ENCODE measurements at places on chromosomes 16 and 17. TPM values are rescaled to one million over a fixed set of nuclear protein-coding genes. Genes with fewer than 3 reads are reported as not detected.
A peak's percentile ranks its signal among the peaks of the same experiment; 100 is the strongest.

DNA sequence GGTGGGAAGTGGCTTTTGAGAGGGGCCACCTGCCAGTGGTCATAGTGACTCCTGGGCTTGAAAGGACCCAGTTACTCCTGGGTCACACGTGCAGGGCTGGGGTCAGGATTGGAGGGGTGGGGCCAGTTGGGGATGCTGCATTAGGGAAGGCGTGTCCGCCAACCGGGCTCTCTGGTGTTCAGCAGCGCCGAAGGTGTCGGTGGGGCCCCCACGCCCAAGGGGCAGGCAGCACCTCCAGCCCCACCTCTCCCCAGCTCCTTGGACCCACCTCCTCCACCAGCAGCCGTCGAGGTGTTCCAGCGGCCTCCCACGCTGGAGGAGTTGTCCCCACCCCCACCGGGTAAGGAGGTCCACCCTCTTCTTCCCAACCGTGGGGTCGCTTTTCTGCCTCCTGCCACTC, 9.5 kb downstream of the ABI3 start:
- H3K4me1 ChIP-seq, result peaks cover 5% of the 10 kb centered on the region
- DNase-seq, result no peak
- no peaks in the 10 kb centered on the region for H3K36me3 ChIP-seq
- H3K4me3 ChIP-seq, result no peak overlapping the region
- no peak overlapping the region for H3K27ac ChIP-seq

GRCh38 chr16:70493802-70494201, 29.6 kb downstream of the COG4 start:
- H3K27me3 ChIP-seq, result no peaks in the 10 kb centered on the region
- H3K27ac ChIP-seq, result no peak overlapping the region
- peaks cover 13% of the 10 kb centered on the region for H3K36me3 ChIP-seq
- no peak overlapping the region for H3K4me3 ChIP-seq
- no peak for DNase-seq

The ARHGAP44 gene
- 12.4 TPM for total RNA-seq

GRCh38 chr17:74165797-74166365, 37.6 kb upstream of the RPL38 start:
- H3K36me3 ChIP-seq, result no peaks in the 10 kb centered on the region
- DNase-seq, result no peak
- H3K27me3 ChIP-seq, result no peaks in the 10 kb centered on the region
- no peaks in the 10 kb centered on the region for H3K4me1 ChIP-seq

GRCh38 chr17:74749279-74750038, 1.0 kb downstream of the NHERF1 start:
- DNase-seq, result no peak
- peaks cover 45% of the 10 kb centered on the region for H3K4me1 ChIP-seq
- peak overlapping the region; percentile 95 for H3K4me3 ChIP-seq
- H3K36me3 ChIP-seq, result peaks cover 7% of the 10 kb centered on the region

The KCNJ18 gene
- not detected for total RNA-seq

The ATP2A1 gene
- 2.7 TPM for total RNA-seq

The TCAP gene
- 2.7 TPM for total RNA-seq

DNA sequence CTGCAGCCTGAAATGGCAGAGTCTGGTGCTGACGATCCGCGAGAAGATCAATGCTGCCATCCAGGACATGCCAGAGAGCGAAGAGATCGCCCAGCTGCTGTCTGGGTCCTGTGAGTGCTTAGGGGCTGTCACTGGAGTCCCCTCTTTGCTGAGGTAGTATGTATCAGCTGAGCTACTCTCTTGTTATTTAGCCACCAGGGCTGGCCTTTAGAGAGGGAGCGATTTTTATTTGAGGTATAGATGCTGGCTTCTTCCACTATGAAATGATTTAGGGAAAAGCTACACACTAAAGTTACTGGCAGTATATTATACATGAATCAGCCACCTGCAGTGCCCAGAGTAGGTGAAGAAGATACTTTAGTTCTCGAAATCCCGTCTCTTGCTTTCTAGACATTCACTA, 2.6 kb downstream of the CDK5RAP3 start:
- H3K4me1 ChIP-seq, result peaks cover 9% of the 10 kb centered on the region
- H3K27me3 ChIP-seq, result no peaks in the 10 kb centered on the region
- peaks cover 18% of the 10 kb centered on the region for H3K36me3 ChIP-seq
- no peak overlapping the region for H3K27ac ChIP-seq
- no peak overlapping the region for H3K4me3 ChIP-seq

Data from progenitor cell of endocrine pancreas (in vitro differentiated cells).